ENCODE measurements at places on chromosomes 3 and 15.

GRCh38 chr3:195255571-195256501 lies 15.1 kb downstream of the XXYLT1 start:
- DNase-seq = no peak

DNA sequence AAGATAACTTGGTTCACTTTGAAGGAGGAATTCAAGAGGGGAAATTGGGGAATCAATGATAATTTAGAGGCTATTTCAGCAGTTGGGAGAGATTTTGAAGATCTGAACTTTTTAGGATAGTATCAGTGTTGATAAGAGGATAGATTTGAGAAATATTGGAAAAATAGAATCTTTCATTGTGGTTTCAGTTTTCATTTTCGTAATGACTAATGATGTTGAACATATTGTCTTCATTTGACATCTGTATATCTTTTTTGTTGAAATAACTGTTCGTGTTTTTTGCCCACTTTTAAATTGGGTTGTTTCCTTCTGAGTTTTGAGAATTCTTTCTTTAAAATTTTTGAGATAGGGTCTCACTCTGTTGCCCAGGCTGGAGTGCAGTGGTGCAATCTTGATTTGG lies 21.1 kb downstream of the ECT2 start:
- no peak for DNase-seq

- peak; percentile 60 for DNase-seq
Measured at GRCh38 chr15:60396560-60396957, 1.2 kb downstream of the ANXA2 start.

DNA sequence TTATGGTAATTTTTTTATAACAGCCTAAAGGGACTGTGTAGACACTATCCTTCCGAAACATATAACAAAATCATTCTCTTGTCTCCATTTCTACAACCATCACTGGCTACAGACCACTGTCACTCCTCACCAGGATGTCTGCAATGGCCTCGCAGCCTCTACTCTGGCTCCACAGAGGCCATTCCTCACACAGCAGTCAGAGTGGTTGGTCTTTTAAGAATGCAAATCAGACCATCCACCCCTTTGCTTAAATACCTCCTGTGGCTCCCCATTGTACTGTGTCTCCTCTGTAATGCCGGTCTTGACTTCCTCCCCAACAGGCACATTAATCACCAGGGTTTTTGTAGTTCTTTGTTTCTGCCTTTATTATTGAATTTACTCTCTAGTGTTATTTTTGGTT lies 344.8 kb downstream of the ERC2 start:
- no peak for DNase-seq

DNA sequence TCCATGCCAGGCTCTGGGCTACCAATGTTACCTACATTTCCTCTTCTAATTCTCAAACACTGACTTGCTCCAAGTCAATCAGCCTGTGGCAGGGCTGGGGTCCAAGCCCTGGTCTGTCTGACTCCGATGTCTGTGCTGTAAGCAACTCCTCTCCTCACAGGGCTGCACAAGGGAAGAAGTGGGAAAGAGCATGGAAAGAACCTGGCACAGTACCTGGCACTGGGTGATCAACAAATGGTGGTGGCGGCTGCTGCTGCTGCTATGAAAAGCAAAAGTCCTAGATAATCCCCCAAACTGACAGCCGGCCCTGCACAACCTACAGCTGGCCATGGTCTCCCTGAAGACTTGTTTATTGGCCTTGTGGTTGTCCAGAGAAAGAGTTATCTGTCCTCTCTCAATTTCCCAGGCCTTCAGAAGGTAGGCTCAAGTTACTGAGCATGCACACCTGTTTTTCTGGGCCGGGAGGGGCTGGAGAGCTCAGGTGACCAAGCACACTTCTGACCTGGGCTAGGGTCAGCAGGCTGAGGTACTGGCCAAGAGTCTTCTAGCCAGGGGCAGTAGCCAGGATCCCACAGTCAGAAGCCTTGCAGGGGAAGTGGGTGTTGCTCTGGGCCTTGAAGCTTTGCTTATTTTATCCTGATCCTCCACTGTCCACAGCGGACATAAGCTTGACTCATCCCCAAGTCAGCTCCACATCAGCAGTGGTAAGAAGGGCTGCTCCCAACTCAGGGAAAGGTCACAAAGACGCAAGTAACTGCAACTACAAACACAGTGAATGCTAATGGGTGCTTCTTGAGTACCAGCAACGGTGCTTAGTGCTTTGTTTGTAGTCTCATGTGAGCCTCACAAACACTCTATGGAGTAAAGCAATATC lies 35.3 kb upstream of the KY start:
- DNase-seq = peak; percentile 89

DNA sequence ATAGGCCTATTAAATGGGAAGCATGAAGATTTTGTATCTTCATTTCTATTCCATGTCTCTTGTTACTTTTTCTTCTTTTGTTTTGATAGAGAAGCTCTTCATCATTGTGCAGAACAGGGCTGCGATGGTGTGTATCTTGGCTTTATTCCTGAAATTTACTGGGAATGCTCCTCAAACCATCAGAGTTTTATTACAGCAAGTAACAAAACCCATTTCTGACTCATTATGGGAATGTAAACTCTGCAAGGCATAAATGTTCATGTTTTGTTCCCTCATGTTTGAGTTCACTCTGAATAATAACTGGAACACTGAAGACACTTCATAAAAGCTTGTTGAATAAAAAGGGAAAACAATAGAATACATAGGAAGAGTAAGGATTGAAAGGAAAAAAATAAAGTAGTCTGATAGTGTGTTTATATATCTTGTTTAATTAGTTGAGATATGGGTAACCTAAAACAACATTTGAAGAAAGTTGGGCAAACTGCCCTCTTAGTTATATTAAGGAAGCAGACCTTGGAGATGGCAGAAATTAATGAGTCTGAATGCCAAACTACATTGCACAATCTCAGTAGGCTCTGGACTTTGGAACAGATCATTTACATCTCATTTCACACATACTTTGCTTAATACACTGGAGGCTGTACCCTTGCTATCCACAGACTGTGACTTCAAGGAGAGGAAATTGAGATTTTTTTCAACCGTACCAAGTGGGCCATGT lies 521.5 kb downstream of the GRM7 start:
- DNase-seq = peak; percentile 61

DNA sequence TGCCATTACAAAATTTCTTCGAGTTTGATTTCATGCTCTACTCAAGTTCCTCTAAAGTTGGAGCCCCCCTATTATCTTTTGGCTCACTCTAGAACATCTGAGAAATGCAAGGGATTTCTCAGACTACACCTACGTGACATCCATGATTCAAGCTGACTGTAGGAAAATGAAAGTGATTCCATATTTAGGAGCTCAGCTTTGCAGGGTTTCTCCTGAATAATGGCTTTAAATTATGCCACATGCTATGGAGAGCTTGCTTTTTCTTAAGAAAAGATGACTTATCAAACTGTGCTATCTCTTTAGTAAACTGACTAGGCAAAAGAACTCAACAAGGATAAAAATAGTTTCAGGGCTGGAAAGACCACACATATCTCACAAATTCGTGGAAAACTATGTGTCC lies 292.1 kb downstream of the LSAMP start:
- DNase-seq = peak; percentile 14

GRCh38 chr3:62574266-62574898 lies 201.0 kb upstream of the FEZF2 start:
- no peak for DNase-seq

DNA sequence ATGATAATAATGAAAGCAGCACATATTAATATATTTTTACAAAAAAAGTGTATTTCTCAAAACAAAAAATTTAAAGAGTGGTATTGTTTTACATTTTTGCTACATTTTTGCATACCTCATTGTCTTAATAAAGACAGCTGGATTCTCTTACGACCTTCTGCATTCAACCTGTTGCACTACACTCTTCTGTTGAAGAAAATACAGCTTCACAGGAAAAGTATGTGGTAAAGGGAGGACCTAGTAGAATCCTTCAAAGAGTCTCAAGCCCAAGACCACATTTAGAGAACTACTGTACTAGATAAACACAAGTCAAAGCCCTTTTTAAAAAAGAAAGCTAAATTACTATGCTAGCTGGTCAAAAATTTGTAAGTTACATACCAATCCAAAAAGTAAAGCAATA lies 7.9 kb downstream of the ZNF280D start:
- DNase-seq = no peak

- DNase-seq = no peak
Measured at GRCh38 chr3:78632925-78633553, 1134.8 kb downstream of the ROBO1 start.

DNA sequence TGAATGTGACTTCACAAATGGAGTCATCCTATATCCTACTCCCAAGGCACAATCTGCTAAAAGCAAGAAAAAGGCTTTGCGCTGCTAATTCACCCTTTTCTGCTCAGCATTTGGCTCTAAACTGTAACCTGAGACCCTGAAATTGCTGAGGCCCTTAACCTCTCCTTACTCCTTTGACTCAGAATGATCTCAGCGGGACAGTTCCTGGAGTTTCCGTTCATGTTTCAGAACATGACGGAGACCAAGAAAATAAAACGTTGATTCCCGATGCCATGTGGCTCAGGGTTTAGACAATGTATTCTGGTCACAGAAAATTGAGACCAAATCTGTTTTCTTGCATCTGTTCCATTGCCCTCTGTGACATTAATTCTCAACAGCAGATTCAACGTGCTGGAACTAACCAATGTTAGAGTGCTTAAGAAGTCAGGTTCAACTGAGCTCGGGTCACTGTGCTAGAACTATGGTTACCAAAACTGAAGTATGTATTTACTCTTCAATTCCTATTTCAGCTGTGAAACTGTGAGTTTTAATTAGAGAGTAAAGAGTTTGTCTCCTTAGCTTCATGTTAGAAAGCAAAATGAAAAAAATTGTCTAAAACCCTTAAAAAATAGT lies 45.4 kb upstream of the TMC3 start:
- peak; percentile 74 for DNase-seq

DNA sequence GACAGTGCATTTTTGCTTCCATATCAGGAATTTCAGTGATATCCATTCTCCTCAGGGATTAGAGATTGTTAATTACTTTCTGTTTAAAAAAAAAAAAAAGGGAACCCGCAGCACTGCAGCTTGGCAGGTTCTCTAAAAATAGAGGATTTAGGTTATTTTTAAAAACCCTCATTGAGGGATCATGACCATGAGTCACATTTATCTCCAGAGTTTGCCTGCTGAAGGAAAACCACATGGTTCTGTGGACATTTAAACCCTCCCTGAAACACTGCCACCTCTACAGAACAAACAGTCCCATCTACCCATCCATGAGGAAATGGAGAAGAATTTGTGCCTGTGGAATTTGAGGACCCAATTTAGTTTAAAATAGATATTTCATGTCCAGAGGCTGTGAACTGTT lies 66.2 kb upstream of the UBE2E1 start:
- DNase-seq = peak; percentile 85

GRCh38 chr3:41991437-41991836 lies 29.5 kb upstream of the ULK4 start:
- no peak for DNase-seq

- no peak for DNase-seq
Measured at GRCh38 chr15:48643206-48643605, 2.3 kb downstream of the FBN1 start.

- no peak for DNase-seq
Measured at GRCh38 chr3:100221159-100221558, 39.6 kb upstream of the TBC1D23 start.

- no peak for DNase-seq
Measured at GRCh38 chr3:173284301-173284700, 113.2 kb upstream of the NLGN1 start.

GRCh38 chr15:25543196-25543595 lies 104.4 kb upstream of the UBE3A start:
- peak; percentile 53 for DNase-seq
